Activated T-cell treated with anti-CD3 and anti-CD28 coated beads, Interleukin-2, amount 50 U/mL, for 72 hours (primary cell): ENCODE measurements at places on chromosomes 7 and 10. TPM values are rescaled to one million over a fixed set of nuclear protein-coding genes. Genes with fewer than 3 reads are reported as not detected.
A peak's percentile ranks its signal among the peaks of the same experiment; 100 is the strongest.

MALRD1 gene
- total RNA-seq: not detected

RBAK gene
- 12.9 TPM for total RNA-seq

IGFBP3 gene
- 0.34 TPM for total RNA-seq

SLC29A4 gene
- total RNA-seq: 1.3 TPM

TRPV5 gene
- total RNA-seq: not detected

- H3K4me3 ChIP-seq: no peak overlapping the region
- DNase-seq: no peak
- no peak overlapping the region for H3K27ac ChIP-seq
- no peaks in the 10 kb centered on the region for H3K4me1 ChIP-seq
- no peaks in the 10 kb centered on the region for H3K36me3 ChIP-seq
These were observed 355.4 kb downstream of the HGF start for GRCh38 chr7:81414411-81414810.

DNA sequence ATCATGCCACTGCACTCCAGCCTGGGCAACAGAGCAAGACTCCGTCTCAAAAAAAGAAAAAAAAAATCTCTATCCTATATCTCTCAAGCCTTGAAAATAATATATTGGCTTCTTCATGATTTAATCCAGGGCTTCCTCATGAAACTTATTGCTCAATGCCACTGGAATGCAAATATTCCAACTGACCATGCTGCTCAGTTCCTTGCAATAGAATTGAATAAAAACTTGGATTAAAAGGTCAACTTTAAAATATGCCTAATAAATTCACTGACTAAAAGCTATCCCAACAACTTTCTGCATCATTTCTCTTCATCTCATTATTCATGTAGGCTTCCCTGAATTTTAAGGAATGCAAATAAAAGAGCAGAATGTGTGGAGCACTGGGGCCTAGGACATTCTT, 42.1 kb upstream of the NOBOX start:
- H3K4me1 ChIP-seq: no peaks in the 10 kb centered on the region
- no peaks in the 10 kb centered on the region for H3K27me3 ChIP-seq
- H3K4me3 ChIP-seq: no peak overlapping the region
- DNase-seq: no peak
- H3K27ac ChIP-seq: no peak overlapping the region

DNA sequence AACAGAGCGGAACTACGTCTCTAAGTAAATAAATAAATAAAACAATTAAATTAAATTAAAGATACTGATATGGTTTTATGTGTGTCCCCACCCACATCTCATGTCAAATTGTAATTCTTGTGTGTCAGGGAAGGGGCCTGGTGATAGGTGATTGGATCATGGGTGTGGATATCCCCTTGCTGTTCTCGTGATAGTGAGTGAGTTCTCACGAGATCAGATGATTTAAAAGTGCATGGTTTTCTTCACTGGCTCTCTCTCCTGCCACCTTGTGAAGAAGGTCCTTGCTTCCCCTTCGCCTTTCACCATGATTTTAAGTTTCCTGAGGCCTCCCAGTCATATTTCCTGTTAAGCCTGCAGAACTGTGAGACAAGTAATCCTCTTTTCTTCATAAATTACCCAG, 29.0 kb upstream of the OGDHL start:
- no peaks in the 10 kb centered on the region for H3K27me3 ChIP-seq
- no peak for DNase-seq
- no peak overlapping the region for H3K4me3 ChIP-seq
- no peak overlapping the region for H3K27ac ChIP-seq
- no peaks in the 10 kb centered on the region for H3K4me1 ChIP-seq

GRCh38 chr10:116621476-116621875, 723 bp downstream of the PNLIPRP2 start:
- no peak overlapping the region for H3K27ac ChIP-seq
- H3K36me3 ChIP-seq: no peaks in the 10 kb centered on the region
- no peak overlapping the region for H3K4me3 ChIP-seq

- DNase-seq: peak; percentile 9
- peaks cover 24% of the 10 kb centered on the region for H3K4me1 ChIP-seq
- H3K27ac ChIP-seq: no peak overlapping the region
- H3K36me3 ChIP-seq: no peaks in the 10 kb centered on the region
- H3K27me3 ChIP-seq: peaks cover 42% of the 10 kb centered on the region
These were observed 71.0 kb upstream of the STK17A start for GRCh38 chr7:43511769-43512515.

DNA sequence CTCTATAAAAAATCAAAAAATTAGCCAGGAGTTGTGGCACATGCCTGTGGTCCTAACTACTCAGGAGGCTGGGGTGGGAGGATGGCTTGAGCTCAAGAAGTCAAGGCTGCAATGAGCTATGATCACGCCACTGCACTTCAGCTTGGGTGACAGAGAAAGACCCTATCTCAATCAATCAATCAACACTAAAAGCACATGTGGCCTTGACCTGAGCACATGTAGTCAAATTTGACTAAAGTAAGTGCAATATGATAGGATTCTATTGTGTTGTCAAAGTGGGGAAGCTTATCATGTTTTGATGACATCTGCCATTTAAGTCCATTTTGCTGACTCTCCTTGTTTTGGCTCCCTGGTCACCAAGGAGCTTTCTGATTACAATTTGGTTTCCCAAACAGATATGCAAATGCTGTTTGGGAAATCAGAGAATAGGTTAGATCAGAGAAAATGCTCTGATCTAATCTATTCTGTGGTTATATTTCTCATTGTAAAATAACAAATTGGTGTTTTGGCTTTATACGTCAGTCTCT, 43.8 kb upstream of the ATOH7 start:
- no peak overlapping the region for H3K4me3 ChIP-seq
- DNase-seq: no peak

GRCh38 chr7:140209866-140210609, 33.3 kb upstream of the KDM7A start:
- H3K4me1 ChIP-seq: peaks cover 75% of the 10 kb centered on the region
- H3K27me3 ChIP-seq: no peaks in the 10 kb centered on the region
- H3K4me3 ChIP-seq: peak overlapping the region; percentile 66
- peak; percentile 70 for DNase-seq
- peak overlapping the region; percentile 64 for H3K27ac ChIP-seq
- H3K36me3 ChIP-seq: peaks cover 6% of the 10 kb centered on the region

DNA sequence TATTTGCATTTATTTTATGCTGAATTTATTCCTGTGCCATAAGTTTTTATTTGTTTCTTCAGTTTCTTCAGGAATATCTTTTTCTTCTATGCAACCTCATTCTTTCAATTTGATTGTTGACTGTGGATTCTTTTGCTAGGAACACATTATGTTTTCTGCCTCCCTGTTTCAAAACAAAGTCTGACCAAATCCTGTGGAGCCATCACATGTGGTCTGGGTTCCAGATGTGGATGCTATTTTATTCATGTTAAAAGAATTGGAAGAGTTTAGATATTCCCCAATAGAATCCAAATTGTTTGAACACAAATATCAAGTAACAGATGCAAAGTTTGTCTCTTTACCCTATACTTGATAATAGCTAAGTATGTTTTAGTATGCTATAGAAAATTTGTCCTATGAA, 56.8 kb upstream of the LRRC17 start:
- no peaks in the 10 kb centered on the region for H3K4me1 ChIP-seq
- H3K27me3 ChIP-seq: no peaks in the 10 kb centered on the region
- H3K36me3 ChIP-seq: peaks cover 2% of the 10 kb centered on the region
- no peak overlapping the region for H3K4me3 ChIP-seq
- H3K27ac ChIP-seq: no peak overlapping the region

- no peak within 1 kb of the TSS for H3K27ac ChIP-seq
- no peak for DNase-seq
- peak within 1 kb of the TSS; percentile 75 for H3K4me3 ChIP-seq
These were observed at the start of gene SFRP5 for GRCh38 chr10:97771913-97772823. SFRP5 (minus strand) TSS chr10:97771999; CDS start chr10:97771833, 166 bp downstream.

DNA sequence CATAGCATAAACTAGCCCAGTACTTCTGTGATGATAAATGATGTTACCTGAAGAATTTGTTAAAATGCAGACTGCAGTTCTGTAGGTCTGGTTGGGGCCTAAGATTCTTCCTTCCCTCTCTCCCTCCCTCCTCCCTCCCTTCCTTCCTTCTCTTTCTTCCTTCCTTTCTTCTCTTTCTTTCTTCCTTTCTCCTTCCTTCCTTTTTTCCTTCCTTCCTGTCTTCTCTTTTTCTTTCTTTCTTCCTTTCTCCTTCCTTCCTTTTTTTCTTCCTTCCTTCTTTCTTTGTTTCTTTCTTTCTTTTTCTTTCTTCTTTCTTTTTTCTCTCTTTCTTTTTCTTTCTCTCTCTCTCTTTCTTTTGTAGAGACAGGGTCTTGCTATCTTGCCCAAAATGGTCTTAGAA, 3.7 kb upstream of the SLC25A28 start:
- peak overlapping the region; percentile 1 for H3K27ac ChIP-seq
- peaks cover 12% of the 10 kb centered on the region for H3K27me3 ChIP-seq
- H3K4me3 ChIP-seq: no peak overlapping the region
- peaks cover 4% of the 10 kb centered on the region for H3K36me3 ChIP-seq
- peaks cover 21% of the 10 kb centered on the region for H3K4me1 ChIP-seq

- H3K36me3 ChIP-seq: peaks cover 4% of the 10 kb centered on the region
- DNase-seq: no peak
- H3K27me3 ChIP-seq: no peaks in the 10 kb centered on the region
- H3K4me3 ChIP-seq: peak overlapping the region; percentile 60
- H3K27ac ChIP-seq: peak overlapping the region; percentile 94
These were observed 8.8 kb downstream of the STK17A start for GRCh38 chr7:43591558-43592180.

- H3K4me3 ChIP-seq: no peak overlapping the region
- no peak overlapping the region for H3K27ac ChIP-seq
- DNase-seq: no peak
- H3K27me3 ChIP-seq: peaks cover 30% of the 10 kb centered on the region
These were observed 39.8 kb downstream of the ATOH7 start for GRCh38 chr10:68192113-68192512.

DNA sequence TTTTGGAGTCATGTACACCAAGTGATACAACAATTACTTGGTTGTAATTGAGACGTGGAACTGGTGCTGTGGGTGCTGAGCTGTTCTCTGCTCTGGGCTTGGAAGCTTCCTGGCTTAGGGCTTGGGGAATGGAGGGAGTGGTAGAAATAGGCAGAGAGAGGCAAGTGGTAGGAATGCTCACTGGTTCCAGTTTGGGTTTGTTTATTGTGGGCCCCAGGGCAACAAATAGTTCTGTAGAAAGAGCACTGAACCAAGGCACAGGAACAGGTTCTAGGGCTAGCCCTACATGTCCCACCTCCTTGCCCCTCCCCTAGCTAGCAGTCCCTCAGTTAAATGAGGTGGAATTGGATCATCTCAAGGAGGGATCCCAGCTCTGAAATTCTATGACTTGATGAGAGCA, 166.7 kb upstream of the HPS1 start:
- no peak overlapping the region for H3K4me3 ChIP-seq
- H3K4me1 ChIP-seq: no peaks in the 10 kb centered on the region
- DNase-seq: no peak
- peaks cover 22% of the 10 kb centered on the region for H3K27me3 ChIP-seq
- H3K27ac ChIP-seq: no peak overlapping the region
- no peaks in the 10 kb centered on the region for H3K36me3 ChIP-seq

GRCh38 chr10:74928742-74929191, 102.4 kb downstream of the KAT6B start:
- H3K27ac ChIP-seq: no peak overlapping the region
- no peak overlapping the region for H3K4me3 ChIP-seq
- DNase-seq: no peak
- H3K4me1 ChIP-seq: peaks cover 2% of the 10 kb centered on the region

DNA sequence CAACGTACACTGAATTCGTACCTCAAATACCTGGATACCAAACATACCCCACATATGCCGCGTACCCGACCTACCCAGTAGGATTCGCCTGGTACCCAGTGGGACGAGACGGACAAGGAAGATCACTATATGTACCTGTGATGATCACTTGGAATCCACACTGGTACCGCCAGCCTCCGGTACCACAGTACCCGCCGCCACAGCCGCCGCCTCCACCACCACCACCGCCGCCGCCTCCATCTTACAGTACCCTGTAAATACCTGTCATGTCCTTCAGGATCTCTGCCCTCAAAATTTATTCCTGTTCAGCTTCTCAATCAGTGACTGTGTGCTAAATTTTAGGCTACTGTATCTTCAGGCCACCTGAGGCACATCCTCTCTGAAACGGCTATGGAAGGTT, 9.5 kb upstream of the SGCE start:
- no peaks in the 10 kb centered on the region for H3K4me1 ChIP-seq
- no peaks in the 10 kb centered on the region for H3K36me3 ChIP-seq

DNA sequence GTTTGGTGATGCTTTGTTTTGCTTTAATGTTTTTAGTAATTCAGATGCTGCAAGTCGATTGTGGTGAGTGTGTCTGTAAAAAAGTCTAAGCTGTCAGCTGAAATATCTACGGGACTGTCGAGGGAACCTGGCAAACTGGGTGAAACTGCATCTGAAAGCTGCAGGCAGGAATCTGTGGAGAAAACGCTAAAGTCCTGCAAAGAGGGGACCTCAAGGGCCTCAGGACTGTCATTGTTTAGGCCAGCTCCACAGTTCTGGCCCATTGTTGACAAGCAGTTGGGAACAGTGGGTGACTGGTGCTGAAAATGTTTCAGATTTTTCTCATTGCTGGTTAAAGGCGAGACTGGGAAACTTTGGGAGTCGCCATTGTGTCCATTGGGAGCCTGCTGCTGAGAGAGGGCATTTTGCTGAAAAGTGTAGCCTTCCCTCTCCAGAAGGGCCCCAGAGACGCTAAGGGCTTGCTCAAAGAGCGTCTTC, 1.8 kb downstream of the HOXA2 start:
- peaks cover 5% of the 10 kb centered on the region for H3K36me3 ChIP-seq
- DNase-seq: no peak
- H3K4me1 ChIP-seq: peaks cover 46% of the 10 kb centered on the region
- no peak overlapping the region for H3K4me3 ChIP-seq

DNA sequence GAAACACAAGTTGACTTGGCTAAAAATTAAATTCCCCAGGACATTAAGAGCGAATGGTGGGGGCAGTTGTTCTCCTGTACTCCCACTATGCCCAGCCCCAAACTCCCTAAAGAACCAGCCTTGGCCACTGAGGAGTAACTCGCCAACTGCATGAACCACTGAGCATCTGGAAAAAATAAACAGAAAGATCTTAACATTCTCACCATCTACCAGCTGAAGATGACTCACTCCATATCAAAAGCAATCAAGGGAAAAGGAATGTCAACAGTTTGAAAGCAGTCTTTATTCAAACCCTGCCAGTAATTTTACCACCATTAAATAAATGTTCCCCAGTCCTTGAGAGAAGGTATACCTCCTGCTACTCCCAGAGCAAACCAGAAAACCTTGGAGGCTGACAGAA, 45.4 kb downstream of the CTTNBP2 start:
- H3K27ac ChIP-seq: no peak overlapping the region
- no peaks in the 10 kb centered on the region for H3K36me3 ChIP-seq
- no peaks in the 10 kb centered on the region for H3K27me3 ChIP-seq
- no peaks in the 10 kb centered on the region for H3K4me1 ChIP-seq
- no peak for DNase-seq

GRCh38 chr7:106535234-106535932, 125.6 kb downstream of the CCDC71L start:
- H3K4me3 ChIP-seq: no peak overlapping the region
- H3K4me1 ChIP-seq: no peaks in the 10 kb centered on the region
- H3K27ac ChIP-seq: no peak overlapping the region
- no peaks in the 10 kb centered on the region for H3K36me3 ChIP-seq
- H3K27me3 ChIP-seq: peaks cover 11% of the 10 kb centered on the region

- H3K4me1 ChIP-seq: no peaks in the 10 kb centered on the region
- DNase-seq: no peak
These were observed 188.4 kb downstream of the DYNC1I1 start for GRCh38 chr7:95960706-95961244.

- peaks cover 97% of the 10 kb centered on the region for H3K4me1 ChIP-seq
- peak overlapping the region; percentile 90 for H3K4me3 ChIP-seq
- peak overlapping the region; percentile 99 for H3K27ac ChIP-seq
- no peaks in the 10 kb centered on the region for H3K27me3 ChIP-seq
- H3K36me3 ChIP-seq: peaks cover 24% of the 10 kb centered on the region
- peak; percentile 80 for DNase-seq
These were observed 95.4 kb upstream of the AFAP1L2 start for GRCh38 chr10:114499630-114500190.
